T-cell (primary cell): ENCODE measurements at places on chromosomes 1 and 21.

DNA sequence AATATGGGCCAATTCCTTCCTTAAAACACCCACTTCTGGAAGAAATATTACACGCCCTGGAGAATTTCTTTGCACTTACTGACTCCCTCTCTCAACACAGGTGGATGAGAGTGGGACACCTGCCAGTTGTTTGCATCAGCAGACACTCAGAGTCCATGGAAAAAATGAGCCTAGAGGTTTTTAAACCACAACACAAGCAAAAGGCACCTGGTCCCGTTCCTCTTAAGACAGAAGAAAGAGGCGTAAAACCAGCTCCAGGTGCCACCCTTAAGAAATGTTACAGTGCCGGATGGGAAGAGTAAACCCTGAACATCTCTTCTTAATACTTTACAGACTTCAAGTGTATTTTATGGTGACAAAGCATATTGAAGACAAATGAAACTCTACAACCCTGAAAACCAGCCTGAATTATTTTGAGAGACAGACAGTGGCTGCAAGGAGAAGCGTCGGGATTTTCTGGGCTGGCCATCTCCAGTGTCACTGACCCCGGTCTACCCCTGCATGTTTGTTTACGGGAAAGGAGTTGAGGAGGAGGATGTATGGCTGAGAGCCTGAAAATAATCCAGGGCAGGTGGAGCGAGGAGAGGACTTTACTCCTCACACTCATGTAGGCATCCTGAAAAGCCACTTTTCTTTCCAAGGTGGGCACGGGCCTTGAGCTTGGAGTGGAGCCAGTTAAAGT lies 7.8 kb upstream of the RIPK4 start:
- no peak for DNase-seq

- DNase-seq: no peak
Measured at GRCh38 chr1:70486676-70487458, 75.8 kb downstream of the CTH start.

- no peak for DNase-seq
Measured at GRCh38 chr1:24185076-24185475, 2.0 kb downstream of the IFNLR1 start.

GRCh38 chr1:221076391-221076811 lies 197.2 kb downstream of the HLX start:
- no peak for DNase-seq

DNA sequence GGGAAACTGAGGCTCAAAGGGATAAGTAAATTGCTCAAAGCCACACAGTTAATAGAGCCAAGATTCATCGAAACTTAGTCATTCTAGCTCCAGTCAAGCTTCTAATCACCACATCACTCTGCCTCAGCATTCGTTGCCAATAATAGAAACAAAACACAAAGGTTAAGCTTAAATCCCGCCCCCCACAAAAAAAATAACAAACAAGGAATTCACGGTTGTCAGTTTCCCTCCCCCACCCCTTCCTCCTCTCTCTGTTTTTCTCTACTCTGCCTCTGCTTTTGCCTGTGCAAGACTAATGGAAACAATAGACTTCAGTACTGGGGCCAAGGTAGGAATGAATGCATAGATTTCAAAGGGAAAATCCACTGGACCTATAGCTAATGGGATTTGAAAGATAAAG lies 70.7 kb upstream of the ZNF644 start:
- no peak for DNase-seq

DNA sequence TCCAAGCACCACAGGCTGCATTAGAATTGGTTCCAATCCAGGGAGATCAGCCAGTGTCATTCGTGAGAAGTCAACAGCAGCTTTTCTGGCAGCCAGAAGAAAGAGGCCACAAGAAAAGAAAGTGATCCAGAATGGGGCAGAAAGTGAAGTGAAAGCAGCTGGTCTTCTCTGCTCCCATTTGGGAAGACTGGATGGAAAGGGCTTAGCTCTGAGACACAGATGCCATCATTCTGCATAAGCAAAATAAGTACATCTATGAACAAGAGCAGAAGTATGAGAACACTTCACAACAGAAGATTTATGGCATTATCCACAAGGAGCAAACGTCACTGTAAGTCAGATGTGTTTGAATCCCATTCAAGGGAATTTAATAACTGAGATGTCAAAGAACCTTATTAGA lies 326.5 kb upstream of the ESRRG start:
- no peak for DNase-seq

GRCh38 chr1:156176610-156177210 lies 17.2 kb upstream of the SLC25A44 start:
- no peak for DNase-seq

GRCh38 chr1:236377832-236378535 lies 16.1 kb upstream of the EDARADD start:
- DNase-seq: no peak

- DNase-seq: no peak
Measured at GRCh38 chr21:28604946-28605537, 387.6 kb downstream of the LTN1 start.

- no peak for DNase-seq
Measured at GRCh38 chr1:156409439-156409838, 40.4 kb downstream of the RHBG start.

- no peak for DNase-seq
Measured at GRCh38 chr1:67677408-67677807, 7.6 kb upstream of the GADD45A start.

DNA sequence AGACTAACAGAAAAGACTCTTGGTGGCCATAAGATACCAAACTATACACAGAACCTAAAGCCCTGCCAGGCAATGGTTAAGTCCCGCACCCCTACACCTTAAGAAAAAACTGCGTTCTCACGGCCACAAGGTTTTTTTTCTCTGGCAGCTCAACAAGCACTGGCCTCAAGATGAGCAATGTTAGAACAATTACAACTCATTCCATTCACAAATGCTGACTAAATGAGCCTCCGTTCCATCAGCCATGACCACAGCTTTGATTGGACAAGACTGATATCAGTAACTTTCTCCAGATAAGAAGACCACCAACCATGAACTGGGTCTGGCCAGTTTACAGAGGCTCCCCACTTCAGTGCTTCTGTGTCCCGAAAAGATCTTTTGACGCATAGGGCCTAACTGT lies 31.9 kb downstream of the SEC16B start:
- no peak for DNase-seq

- no peak for DNase-seq
Measured at GRCh38 chr1:6095511-6096242, 50.0 kb downstream of the KCNAB2 start.

GRCh38 chr1:52386458-52386857 lies 17.8 kb downstream of the ORC1 start:
- DNase-seq: no peak

GRCh38 chr1:202192770-202193613 lies 607 bp upstream of the LGR6 start:
- DNase-seq: peak; percentile 28

GRCh38 chr1:150389650-150390049 lies 25.7 kb downstream of the RPRD2 start:
- no peak for DNase-seq

- DNase-seq: no peak
Measured at GRCh38 chr1:94887603-94888171, 39.2 kb downstream of the CNN3 start.

DNA sequence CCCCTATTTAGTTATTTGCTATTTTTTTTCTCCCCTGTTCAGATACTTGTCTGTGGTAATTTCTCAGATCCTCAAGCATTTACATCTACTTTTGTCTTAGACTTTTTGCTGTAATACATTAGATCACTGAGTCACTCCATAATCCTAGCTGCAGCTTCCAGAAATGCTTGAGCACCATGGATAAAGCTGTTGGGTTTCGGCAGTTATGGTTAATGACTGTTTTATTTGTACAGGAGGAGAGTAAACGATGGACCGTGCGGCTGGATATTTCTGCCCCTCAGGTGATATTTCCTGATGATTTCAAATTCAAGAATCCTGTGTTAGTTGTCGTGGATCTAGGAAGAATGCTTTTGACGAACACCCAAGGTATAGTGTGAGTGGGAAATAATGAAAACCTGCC lies 42.9 kb downstream of the VPS13D start:
- no peak for DNase-seq

DNA sequence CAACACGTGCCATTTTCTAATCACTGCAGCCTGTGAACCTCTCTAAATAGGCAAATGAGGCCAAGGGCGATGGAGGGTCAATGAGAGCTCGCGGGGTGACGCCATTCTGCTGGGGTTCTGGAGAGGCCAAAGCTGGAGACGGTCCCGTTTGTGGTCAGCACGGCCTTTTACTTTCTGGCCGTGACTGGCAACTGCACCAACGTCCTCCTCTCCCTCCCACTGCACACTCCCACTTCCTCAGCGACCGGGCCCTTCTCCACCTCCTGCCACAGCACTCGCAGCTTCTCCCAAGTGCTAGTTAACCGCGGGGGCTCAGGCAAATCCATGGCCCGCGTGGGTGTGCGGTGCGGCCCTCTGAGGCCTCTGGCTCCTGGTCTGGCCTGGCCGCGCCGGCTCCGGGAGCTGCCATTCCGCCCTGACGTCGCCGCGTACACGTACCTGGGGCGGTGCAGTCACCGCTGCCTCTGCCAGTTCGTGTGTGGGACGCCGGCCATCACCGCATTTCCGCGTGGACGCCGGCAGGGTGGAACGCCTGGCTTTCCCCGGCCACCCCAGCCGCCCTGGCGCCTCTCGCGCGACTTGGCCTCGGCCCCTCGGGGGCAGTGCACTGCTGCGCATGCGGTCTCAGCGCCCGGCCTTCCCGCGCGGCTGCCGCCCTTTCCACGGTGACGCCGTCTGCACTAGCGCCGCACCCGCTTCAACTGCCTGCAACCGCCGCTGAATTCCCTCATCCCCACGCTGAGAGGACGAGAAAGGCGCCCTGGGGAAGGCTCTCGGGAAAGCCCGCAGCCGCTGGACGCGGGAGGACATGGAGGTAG lies 18.2 kb downstream of the OR2C3 start:
- no peak for DNase-seq

- no peak for DNase-seq
Measured at GRCh38 chr1:36829066-36829465, 205.2 kb downstream of the GRIK3 start.

DNA sequence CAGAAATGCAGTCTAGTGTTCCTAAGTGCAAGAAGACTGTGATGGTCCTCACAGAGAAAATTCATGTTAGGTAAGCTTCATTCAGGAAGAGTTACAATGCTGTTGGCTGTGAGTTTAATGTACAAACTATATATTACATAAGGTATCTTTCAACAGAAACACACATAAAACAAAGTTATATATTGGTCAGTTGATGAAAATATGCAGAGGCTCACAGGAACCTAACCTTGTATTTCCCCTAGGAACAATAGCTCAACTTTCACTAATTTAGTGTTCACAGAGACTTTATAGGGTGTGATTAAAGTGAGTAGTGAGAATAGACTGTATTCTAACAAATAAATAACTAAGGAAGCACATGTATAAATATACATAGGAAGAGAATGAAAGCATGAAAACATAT lies 676.9 kb upstream of the ADGRL4 start:
- no peak for DNase-seq

DNA sequence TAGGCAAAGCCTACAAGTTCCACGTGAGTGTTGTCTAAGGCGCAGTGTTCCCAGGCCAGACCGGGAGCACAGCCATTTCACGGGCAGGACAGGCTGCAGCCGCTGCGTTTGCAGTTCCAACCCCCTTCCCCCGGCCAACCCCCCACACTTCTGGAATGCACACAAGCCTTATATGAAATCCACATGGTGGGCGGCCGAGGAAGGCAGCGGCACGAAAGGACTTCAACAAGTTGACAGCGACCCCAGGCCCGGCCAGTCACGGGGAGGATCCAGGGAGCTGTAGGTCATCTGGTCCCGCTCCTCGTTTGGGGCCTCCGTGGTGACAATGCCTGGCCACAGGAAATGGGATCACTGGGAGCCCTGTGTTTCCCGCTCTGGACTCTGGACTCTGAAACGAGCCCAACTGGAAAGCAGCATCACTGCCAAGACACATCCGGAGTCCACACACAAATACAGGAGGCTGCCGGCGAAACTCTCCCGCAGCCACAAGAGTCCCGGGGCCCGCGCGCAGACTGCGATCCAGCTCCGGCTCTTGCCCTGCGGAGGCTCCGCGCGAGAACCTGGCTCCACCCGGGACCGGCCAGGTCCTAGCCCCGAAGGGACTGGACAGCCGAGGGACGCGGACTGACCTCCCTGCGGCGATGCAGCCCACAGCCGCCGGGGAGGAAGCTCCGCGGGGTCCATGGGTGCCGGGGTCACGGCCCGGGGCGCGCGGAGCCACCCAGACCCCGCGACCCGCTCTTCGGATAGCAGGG lies 794 bp downstream of the NID1 start:
- DNase-seq: no peak

DNA sequence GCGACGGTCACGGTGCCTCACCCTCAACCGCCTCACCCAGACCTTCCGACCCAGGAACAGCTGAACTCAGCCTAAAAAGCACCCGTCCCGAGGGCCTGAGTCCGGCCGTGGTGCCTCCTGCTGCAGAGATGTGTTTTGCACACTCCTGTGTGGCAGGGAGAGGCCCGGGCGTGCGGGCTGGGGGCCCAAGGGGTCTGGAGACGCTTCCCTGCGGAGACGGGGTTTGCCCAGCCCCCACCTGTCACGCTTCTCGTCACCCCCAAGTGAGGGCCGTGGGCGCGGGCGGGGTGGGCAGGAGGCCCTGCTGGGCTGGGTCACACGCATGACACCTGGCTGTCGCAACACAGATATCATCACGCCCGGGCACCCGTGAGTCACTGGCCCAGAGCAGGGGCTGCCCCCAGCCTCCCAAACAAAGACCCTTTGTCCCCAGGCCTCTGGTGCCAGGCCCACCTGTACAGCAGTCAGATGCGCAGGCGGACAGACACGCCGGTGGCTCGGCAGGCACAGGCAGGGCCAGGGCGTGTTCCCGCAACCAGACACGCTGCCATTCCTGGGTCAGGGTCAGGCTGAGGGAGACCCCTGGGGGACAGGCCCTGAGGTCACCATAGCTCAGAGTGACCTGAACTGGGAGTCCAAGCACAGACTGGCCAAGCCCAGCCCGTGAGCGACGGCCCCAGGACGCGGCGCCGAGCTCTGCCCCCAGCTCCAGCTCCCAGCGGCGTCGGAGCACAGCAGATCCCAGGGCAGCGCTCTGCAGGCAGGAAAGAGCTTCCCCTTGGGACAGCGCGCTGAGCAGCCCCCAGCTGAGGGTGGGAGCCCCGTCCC lies 6.1 kb downstream of the B3GALT6 start:
- no peak for DNase-seq

DNA sequence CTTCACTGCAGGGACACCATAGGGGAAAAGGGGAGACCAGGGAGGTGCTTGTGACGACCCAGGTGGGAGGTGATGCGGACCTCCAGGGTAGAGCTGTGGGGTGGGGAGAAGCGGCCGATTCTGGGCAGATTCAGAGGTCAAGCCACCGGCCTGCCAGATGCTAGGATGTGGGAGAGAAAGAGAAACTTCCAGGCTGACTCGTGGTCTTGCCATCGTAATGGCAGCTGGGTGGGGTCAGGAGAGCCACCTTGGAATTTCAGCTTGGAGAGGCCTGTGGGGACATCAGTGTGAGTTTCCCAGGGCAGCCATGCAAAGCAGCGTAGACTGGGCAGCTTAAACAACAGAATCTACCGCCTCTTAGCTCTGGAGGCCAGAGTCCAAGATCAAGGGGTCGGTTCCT lies 258.0 kb upstream of the VAMP3 start:
- no peak for DNase-seq

- DNase-seq: no peak
Measured at GRCh38 chr1:1925437-1926345, 6.6 kb upstream of the TMEM52 start.

GRCh38 chr1:25836695-25837094 lies 16.9 kb downstream of the MTFR1L start:
- DNase-seq: no peak

GRCh38 chr1:226104671-226105121 lies 42.2 kb downstream of the H3-3A start:
- DNase-seq: no peak
